Activated CD4-positive, alpha-beta T cell treated with anti-CD3 and anti-CD28 coated beads, Interleukin-2, amount 10 ng/mL, durations not matched to agents 24 days and 14 days (primary cell): ENCODE measurements at places on chromosomes 13 and 19. TPM values are rescaled to one million over a fixed set of nuclear protein-coding genes. Genes with fewer than 3 reads are reported as not detected.

The FSD1 gene
- total RNA-seq, result 44.2 and 44.3 TPM in 2 replicates

- H3K4me1 ChIP-seq, result no peaks in the 10 kb centered on the region
- no peak overlapping the region for H3K4me3 ChIP-seq
- H3K27ac ChIP-seq, result no peak overlapping the region
- no peaks in the 10 kb centered on the region for H3K36me3 ChIP-seq
These were observed 15.7 kb downstream of the FAM124A start for GRCh38 chr13:51237887-51238286.

GRCh38 chr19:58476498-58477015 is 405 bp downstream of the ZNF446 start:
- H3K4me3 ChIP-seq, result peak overlapping the region; percentile 93
- no peaks in the 10 kb centered on the region for H3K27me3 ChIP-seq

GRCh38 chr19:19459707-19460251 is 54.3 kb downstream of the GATAD2A start:
- peak overlapping the region; percentile 98 for H3K27ac ChIP-seq
- peak overlapping the region; percentile 89 for H3K4me3 ChIP-seq
- no peaks in the 10 kb centered on the region for H3K27me3 ChIP-seq
- peak; percentile 90 for DNase-seq

GRCh38 chr19:57473646-57474045 is 3.7 kb downstream of the ZNF772 start:
- no peaks in the 10 kb centered on the region for H3K27me3 ChIP-seq
- peaks cover 51% of the 10 kb centered on the region for H3K36me3 ChIP-seq
- DNase-seq, result no peak
- peaks cover 8% of the 10 kb centered on the region for H3K4me1 ChIP-seq
- no peak overlapping the region for H3K27ac ChIP-seq

DNA sequence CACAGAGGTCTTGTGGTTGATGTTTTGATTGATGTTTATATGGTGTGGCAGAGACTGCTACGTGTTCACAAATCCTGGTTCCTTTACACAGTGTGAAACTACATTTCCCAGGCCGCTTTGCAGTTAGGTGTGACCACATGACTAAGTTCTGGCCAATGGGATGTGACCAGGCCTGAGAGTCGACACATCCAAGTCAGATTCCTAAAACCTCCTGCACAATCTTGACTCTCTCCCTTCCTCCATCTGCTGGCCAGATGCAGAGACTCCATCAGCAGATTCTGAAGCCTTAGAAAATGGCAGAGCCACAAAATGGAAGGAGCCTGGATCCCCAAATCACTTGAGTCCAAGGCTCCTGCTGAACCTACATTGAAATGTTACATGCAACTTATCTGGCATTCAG is 12.6 kb downstream of the CD37 start:
- no peak for DNase-seq
- peaks cover 5% of the 10 kb centered on the region for H3K36me3 ChIP-seq

GRCh38 chr19:49676136-49676783 is 811 bp upstream of the PRMT1 start:
- peak overlapping the region; percentile 99 for H3K27ac ChIP-seq
- H3K36me3 ChIP-seq, result peaks cover 30% of the 10 kb centered on the region
- no peak for DNase-seq
- H3K27me3 ChIP-seq, result no peaks in the 10 kb centered on the region
- H3K4me1 ChIP-seq, result peaks cover 31% of the 10 kb centered on the region
- H3K4me3 ChIP-seq, result peak overlapping the region; percentile 95

- no peak for DNase-seq
- peaks cover 2% of the 10 kb centered on the region for H3K27me3 ChIP-seq
- no peak overlapping the region for H3K4me3 ChIP-seq
- no peak overlapping the region for H3K27ac ChIP-seq
- H3K36me3 ChIP-seq, result no peaks in the 10 kb centered on the region
- no peaks in the 10 kb centered on the region for H3K4me1 ChIP-seq
These were observed 19.0 kb upstream of the SPRY2 start for GRCh38 chr13:80359778-80360452.

DNA sequence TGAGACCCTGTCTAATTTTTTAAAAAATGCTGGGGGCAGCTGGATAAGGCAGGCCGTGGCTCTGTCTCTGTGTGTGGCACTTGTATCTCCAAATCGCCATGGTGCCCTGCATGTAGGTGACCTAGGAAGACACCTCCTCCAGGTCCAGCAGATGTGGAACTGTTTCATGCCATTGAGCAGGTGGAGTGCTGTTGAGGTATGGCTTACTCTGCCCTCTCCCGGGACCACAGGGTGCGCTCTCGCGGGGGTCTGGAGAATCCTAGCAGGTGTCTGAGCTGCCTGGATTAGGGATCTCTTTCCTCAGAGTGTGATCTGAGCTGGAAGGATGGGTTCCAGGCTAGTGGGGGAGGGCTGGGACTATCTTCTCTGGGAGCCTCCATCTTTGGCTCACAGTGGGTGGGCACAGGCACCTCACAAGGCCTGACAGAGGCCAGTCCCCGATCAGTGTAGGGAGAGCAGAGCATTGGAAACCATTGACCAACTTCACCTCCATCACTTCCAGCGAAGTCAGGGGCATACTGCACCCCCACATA is 67.7 kb upstream of the TM9SF2 start:
- no peaks in the 10 kb centered on the region for H3K36me3 ChIP-seq
- H3K27ac ChIP-seq, result peak overlapping the region; percentile 94
- peaks cover 6% of the 10 kb centered on the region for H3K27me3 ChIP-seq
- H3K4me1 ChIP-seq, result peaks cover 65% of the 10 kb centered on the region
- DNase-seq, result peak; percentile 65
- peak overlapping the region; percentile 65 for H3K4me3 ChIP-seq

GRCh38 chr19:50328224-50328872 is 829 bp downstream of the KCNC3 start:
- peaks cover 20% of the 10 kb centered on the region for H3K36me3 ChIP-seq
- peaks cover 20% of the 10 kb centered on the region for H3K27me3 ChIP-seq
- peak overlapping the region; percentile 47 for H3K4me3 ChIP-seq

The EDDM13 gene
- total RNA-seq, result 0.59 and 0.98 TPM in 2 replicates

DNA sequence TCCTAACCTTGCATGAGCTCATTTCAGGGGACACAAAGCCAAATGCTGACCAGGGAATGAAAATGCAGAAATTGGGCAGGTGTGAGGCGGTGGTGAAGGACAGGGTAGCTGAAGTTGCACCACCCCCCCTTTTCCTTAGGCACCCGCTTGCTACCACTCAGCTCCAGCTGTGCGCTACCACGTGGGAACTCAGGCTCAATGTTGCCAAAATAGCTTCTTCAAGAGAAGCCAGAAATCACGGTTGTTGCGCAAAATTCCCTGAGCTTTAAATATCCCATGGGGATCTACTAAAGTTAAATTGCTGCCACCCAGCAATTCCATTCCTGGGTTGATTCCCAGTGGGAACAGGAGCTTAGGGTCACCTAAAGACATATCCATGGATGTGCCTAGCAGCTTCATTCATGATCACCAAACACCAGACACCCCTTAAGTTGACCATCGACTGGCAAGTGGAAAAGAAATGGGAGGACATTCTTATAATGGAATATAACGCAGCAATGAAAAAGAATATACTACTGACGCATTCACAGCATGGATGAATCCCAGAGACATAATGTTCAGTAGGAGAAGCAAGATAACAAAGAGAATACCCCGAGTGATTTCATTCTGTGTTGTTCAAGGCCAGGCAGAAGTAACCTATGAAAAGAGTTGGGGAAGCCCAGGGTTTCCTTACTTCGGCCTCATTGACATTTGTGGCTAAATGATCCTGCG is 12.8 kb upstream of the ADGRL1 start:
- DNase-seq, result no peak
- H3K4me3 ChIP-seq, result no peak overlapping the region
- H3K27ac ChIP-seq, result no peak overlapping the region
- H3K27me3 ChIP-seq, result peaks cover 2% of the 10 kb centered on the region
- no peaks in the 10 kb centered on the region for H3K36me3 ChIP-seq
- peaks cover 15% of the 10 kb centered on the region for H3K4me1 ChIP-seq

- H3K4me3 ChIP-seq, result no peak overlapping the region
- DNase-seq, result no peak
- H3K36me3 ChIP-seq, result peaks cover 3% of the 10 kb centered on the region
- H3K4me1 ChIP-seq, result peaks cover 9% of the 10 kb centered on the region
These were observed 22.9 kb downstream of the GARRE1 start for GRCh38 chr19:34277244-34277643.

DNA sequence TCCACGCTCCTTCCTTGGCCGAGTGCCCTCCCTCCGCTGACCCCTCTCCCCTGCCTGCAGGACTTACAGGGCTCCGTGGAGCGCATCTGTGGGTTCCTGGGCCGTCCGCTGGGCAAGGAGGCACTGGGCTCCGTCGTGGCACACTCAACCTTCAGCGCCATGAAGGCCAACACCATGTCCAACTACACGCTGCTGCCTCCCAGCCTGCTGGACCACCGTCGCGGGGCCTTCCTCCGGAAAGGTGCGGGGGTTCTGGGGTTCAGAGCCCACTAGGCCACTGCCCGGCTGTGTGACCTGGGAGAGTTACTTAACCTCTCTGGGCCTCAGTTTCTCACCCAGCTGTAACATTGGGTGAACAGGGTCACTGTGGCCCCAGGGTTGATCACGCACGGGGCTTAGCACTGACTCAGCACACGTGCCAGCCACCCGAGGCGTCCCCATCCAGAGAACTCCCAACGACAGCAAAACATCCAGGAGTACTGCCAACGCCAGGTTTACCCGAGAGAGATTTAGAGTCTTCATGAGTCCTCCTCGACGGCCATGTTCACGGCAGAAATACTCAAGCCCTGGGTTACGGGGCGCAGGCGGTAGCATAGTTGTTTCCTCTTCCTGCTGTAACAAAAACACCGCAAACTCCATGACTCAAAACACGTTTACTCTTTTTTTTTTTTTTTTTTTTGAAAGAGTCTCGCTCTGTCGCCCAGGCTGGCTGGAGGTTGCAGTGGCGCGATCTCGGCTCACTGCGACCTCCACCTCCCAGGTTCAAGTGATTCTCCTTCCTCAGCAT is 9.7 kb upstream of the SPACA4 start:
- H3K4me1 ChIP-seq, result peaks cover 10% of the 10 kb centered on the region
- H3K27ac ChIP-seq, result peak overlapping the region; percentile 84

DNA sequence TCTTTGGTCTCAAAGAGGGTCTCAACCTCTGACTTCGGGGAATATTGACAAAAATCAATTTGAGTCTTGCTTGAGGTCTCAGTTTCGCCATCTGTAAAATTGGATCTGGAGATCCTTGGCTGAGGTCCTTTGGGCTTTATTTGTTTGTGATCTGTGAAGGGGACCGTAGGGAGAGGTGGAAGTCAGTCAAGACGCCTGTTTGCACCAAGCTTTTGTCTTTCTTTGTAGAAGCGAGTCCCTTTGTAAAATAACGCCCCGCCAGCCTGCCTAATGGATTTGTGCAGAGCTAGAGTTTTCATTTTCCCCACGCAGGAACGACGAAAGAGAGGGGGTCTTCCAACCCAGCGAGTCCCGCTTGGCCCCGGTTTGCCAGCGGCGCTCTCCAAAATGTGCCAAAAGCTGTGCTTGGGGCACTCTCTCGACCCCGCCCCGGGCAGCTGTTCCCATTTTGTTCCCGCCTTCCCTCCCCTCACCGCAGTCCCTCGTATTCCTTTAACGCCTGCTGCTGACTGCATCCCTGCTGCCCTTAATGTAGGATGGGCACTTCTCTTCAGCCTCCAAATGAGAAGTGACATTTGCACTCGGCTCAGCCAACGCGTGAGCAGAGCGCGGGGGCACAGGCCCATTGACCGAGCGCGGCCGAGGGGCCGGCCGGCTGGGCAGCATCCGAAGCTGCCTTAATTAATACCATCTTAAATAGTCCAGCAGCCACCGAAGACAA is 13.0 kb downstream of the ZIC5 start:
- peaks cover 79% of the 10 kb centered on the region for H3K27me3 ChIP-seq
- no peaks in the 10 kb centered on the region for H3K36me3 ChIP-seq
- peak overlapping the region; percentile 35 for H3K27ac ChIP-seq
- H3K4me3 ChIP-seq, result no peak overlapping the region
- peaks cover 7% of the 10 kb centered on the region for H3K4me1 ChIP-seq

The CPT1C gene
- total RNA-seq, result 3.4 and 3.6 TPM in 2 replicates

GRCh38 chr19:51811344-51811743 is 16.4 kb downstream of the FPR3 start:
- H3K27me3 ChIP-seq, result no peaks in the 10 kb centered on the region
- H3K4me1 ChIP-seq, result no peaks in the 10 kb centered on the region
